ENCODE measurements at places on chromosomes 11 and 22. TPM values are rescaled to one million over a fixed set of nuclear protein-coding genes. Genes with fewer than 3 reads are reported as not detected.
A peak's percentile ranks its signal among the peaks of the same experiment; 100 is the strongest.

DNA sequence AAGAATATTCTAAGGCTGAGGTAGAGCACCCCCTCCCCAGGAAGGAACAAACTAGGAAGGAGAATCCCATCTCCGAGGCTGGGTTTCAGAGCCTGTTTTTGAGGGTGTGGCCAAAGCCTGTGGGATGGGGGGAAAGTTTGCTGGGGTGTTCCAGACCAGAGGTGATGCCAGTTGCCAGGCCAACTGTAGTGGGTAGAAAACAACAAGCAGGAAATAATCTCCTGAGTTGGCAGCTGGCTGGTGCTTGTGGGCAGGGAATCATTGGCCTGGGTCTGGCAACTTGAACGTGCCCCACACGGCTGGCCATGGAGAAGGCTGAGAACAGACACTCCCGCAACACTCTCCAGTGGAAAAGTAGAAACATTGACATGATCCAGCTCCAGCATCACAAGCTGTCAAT lies 385.6 kb downstream of the ETS1 start:
- peak; percentile 29 for DNase-seq

GRCh38 chr11:96256215-96257011 lies 86.6 kb downstream of the MAML2 start:
- peak; percentile 37 for DNase-seq

- no peak for DNase-seq
Observed at GRCh38 chr11:15883455-15883920, 472.9 kb downstream of the SOX6 start.

- no peak for DNase-seq
Observed at GRCh38 chr22:41021061-41021612, 70.0 kb downstream of the RBX1 start.

Gene OR52J3
- total RNA-seq = not detected

Gene DNAJC24
- 4.3 TPM for total RNA-seq
